ENCODE measurements at places on chromosomes 1 and 21.

DNA sequence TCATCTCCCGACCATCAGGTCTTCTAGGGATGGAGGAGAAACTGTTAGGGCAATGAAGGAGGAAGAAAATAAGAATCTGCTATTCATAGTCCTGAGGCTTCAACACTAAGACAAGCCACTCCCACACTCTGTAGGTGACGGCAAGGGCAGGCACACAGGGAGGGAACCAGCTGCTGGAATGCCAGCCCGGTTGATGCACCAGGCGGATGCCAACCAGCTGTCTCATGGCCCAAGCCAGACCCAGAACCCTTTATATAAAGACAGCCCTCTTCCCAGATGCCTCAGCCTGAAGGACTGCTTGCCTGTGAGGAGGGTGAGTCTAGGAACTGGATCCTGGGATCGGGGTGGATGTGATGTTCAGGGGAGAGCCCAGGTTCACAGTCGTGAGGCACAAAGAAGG lies at the start of gene KPRP:
Gene KPRP, plus strand, starts transcription at position 279 of the 400 bp plus-strand sequence. CDS start 1,564 bp downstream, outside the sequence.
- no peak for DNase-seq

GRCh38 chr21:45995686-45996179 lies 14.2 kb downstream of the COL6A1 start:
- DNase-seq, result peak; percentile 37

DNA sequence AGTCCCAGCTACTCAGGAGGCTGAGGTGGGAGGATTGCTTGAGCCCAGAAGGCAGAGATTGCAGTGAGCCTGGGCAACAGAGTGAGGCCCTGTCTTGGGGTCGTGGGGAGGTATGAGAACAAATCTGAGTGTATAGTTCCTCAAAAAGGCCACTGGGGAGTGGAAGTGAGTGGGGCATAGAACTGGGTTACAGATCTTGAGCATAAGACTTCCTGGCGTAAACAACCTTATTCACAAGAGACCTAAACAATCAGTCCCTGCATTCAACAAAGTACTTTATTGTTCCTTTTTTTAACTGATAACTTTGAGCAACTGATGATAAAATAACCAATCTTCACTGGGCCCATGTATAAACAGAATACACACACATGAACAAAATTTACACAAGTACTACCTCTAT lies 72.7 kb upstream of the MUTYH start:
- DNase-seq, result no peak

- DNase-seq, result peak; percentile 52
Observed at GRCh38 chr1:20787840-20788795, 1.0 kb upstream of the HP1BP3 start.

GRCh38 chr1:51175278-51175677 lies 60.8 kb upstream of the RNF11 start:
- no peak for DNase-seq

DNA sequence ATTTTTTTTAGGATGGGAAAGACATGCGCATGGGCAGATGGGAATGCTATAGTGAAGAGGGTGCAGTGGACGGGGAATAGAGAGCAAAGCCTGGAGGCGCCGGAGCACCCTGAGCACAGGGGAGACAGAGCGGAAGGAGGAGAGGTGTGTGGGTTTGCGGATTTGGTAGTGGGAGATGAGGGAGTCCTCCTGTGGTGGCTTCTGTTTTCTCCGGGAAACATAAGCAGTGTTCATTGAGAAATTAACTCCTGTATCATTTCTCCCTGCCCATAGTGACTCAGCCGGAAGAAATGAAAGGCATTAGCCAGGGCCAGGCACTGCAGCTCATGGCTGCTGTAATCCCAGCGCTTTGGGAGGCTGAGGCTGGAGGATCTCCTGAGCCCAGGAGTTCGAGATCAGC lies 4.7 kb upstream of the PTPRF start:
- DNase-seq, result no peak

DNA sequence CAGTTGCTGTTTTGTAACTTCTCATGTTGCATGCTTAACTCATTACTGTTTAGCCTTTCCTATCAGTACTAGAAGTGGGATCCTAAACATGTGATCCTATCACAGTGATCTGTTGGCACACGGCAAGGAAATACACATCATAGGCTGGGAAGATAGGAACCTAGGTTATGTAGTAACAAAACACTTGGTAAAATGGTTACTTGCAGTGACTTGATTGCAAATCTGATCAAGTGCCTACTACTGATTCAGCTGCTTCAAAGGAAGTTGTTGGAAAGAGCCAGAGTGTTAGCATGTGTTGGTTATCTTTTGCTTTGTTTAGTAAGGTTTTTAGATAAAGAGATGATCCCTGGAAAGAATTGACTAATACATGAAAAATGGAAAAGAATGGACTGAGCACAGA lies 8.9 kb upstream of the VASH2 start:
- DNase-seq, result no peak

GRCh38 chr1:232728507-232729263 lies 76.5 kb upstream of the MAP10 start:
- no peak for DNase-seq

GRCh38 chr1:24336075-24336474 lies 16.9 kb downstream of the GRHL3 start:
- no peak for DNase-seq

DNA sequence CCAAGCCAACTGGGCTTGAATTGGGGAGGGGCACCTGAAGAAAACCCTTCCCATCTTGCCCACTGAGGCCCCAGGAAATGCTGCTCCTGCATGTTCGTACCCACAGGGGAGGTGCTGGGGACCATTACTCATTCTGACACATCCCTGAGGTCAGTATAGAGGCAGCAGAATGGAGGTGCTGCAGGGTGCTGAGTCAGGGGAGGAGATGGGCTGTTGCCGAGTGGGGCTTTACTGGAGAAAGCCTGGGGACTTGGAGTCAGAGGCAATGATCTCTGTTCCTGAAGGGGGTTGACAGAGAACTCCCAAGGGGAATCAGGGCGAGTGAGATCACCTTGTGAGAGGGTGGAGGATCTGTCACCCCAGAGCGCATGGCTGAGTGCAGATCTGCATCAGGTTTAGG lies 40.2 kb upstream of the KCNA10 start:
- DNase-seq, result no peak

- peak; percentile 74 for DNase-seq
Observed at GRCh38 chr1:88774151-88774556, 90.1 kb downstream of the PKN2 start.

DNA sequence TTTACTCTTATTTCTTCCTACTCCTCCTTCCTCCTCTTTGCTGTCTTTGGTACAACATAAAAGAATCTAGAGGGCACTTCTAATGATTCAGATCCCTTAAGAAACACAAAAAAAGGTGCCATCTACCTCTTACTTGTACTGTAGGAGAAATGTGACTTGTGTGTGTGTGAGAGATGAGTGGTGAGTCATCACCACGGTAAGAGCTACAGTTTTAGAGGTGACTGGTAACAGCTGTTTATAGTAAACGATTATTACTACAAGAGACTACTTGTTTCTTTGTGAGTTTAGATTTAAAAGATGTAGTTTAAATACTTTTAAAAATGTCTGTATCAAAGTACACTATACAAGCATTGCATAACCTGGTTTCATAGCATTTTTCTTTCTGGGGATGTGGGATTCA lies 40.4 kb downstream of the SLC35D1 start:
- no peak for DNase-seq

DNA sequence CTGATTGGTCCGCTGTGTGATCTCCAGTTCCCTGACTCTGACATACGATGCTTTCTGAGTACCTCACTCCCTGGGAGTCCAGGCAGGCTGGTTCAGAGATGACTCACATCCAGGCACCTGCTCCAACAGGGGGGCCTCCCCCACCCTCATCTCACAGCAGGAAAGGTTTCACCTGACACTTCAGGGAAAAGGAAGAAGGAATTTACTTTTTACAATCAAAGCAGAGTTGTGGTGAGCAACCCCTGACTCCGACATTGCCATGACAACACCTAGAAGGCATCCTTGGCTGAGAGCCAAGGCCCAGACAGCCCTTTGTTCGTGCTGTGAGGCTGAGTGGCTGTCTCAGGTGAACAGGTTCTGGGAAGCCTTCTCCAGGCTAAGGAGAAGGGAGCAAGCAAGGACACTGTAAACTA lies 164.6 kb upstream of the GJB5 start:
- DNase-seq, result peak; percentile 91

DNA sequence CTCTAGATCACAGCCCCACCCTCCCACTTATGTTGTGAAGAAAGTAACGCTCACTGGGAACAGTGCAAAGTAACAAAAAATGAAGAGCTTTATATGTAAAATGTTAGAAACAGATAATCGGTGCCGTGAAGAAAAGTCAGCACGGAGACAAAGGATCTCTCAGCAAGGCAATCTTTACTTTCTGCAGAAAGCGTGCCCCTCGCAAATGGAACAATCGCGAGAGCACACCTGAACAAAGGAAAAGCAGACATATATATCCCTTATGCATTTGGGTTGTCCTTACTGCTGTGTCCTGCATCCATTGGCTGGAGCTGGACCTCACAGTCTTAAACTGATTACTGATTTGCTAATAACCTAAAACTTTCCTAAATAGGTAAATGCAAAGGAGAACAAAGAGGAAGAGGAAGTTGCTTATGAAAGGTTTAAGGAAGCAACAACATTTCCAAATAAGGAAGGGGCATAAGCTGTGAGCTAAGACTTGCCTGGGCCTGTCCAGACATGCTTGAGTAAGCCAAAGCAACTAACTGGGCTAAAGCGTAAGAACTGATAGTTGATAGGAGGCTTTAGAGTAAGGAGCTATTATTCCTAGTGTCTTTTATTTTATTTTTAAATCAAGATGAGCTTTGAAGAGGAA lies 89.7 kb downstream of the GTF2B start:
- no peak for DNase-seq

GRCh38 chr1:230940848-230941247 lies 37.8 kb downstream of the TTC13 start:
- no peak for DNase-seq

- DNase-seq, result no peak
Observed at GRCh38 chr1:67977756-67978155, 72.7 kb downstream of the DIRAS3 start.

GRCh38 chr1:116605315-116605714 lies 34.5 kb upstream of the CD58 start:
- DNase-seq, result no peak

DNA sequence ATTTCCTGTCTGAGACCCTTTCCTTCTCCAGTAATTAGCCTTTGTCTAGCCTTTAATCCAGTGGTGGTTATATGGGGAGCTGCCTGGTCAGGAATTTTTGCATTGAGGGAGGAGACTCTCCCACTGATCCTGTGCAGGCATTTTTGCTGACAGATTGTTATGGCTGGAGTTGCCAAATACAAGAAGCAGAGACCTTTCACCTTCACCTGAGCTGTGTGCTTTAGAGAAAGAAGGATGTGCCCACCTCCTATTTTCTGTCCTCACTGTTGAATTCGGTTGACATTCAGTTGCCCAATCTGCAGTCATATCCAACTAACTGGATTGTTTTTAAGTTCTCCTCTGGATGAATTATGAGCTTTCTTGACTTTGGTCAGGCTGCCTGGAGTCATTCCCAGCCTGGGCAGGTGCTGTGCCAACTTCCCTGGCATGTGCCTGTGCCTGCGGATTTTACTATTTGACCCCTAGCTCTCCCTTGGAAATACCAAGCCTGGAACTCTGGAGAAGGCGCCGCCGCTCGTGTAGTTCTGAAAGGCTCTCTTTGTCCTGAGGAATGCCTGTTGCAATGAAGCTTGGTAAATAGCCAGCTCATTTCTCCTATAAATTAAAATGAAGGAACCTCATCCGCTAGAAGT lies 143.9 kb downstream of the NOS1AP start:
- no peak for DNase-seq

DNA sequence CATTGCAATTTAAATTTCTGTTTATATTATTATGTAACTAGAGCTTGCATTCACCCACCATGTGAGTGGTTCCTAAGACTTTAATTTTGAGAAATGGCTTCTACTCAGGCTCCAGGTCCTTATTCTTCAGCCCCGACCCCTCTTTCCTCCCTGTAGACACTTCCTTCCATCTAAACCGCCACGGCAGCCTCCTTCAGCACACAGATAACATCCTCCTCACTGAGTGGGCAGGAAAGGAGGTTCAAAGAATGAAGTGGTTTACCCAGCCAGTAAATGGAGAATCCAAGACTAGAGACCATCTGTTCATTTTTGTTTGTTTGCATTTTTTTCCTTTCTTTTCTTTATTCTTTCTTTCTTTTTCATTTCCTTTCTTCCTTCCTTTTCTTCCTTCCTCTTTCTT lies 37.1 kb upstream of the SOD1 start:
- DNase-seq, result no peak

GRCh38 chr1:90402893-90403849 lies 313.9 kb downstream of the BARHL2 start:
- DNase-seq, result peak; percentile 63

DNA sequence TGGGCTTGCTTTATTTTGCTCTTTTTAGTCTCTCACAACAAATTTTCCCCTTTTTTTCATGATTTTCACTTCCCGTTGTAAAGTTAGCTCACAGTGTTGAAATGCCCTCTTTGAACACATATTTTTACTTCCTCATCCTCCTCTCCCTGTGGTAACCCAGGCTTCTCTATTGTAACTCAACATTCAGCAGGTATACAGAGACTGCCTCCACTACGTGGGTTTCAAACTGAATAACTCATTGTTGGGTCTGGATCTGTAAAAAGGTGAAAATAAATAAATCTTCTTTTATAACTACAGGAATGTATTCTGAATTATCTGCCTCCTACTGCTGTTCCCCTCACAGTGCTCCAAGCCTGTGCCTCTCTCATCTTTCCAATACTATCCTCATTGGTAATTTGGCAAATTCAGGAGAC lies 166.4 kb downstream of the RUNX1 start:
- no peak for DNase-seq

- DNase-seq, result no peak
Observed at GRCh38 chr1:44401256-44402228, 3.5 kb upstream of the RNF220 start.

- peak; percentile 54 for DNase-seq
Observed at GRCh38 chr1:25573591-25573930, 30.2 kb downstream of the LDLRAP1 start.

GRCh38 chr1:11337580-11338073 lies 64.6 kb downstream of the UBIAD1 start:
- DNase-seq, result peak; percentile 92

- DNase-seq, result peak; percentile 96
Observed at GRCh38 chr1:53196485-53197290, at the start of gene CPT2. Gene CPT2, plus strand, starts transcription at chr1:53196824. Its CDS starts 120 bp downstream, at chr1:53196944.

DNA sequence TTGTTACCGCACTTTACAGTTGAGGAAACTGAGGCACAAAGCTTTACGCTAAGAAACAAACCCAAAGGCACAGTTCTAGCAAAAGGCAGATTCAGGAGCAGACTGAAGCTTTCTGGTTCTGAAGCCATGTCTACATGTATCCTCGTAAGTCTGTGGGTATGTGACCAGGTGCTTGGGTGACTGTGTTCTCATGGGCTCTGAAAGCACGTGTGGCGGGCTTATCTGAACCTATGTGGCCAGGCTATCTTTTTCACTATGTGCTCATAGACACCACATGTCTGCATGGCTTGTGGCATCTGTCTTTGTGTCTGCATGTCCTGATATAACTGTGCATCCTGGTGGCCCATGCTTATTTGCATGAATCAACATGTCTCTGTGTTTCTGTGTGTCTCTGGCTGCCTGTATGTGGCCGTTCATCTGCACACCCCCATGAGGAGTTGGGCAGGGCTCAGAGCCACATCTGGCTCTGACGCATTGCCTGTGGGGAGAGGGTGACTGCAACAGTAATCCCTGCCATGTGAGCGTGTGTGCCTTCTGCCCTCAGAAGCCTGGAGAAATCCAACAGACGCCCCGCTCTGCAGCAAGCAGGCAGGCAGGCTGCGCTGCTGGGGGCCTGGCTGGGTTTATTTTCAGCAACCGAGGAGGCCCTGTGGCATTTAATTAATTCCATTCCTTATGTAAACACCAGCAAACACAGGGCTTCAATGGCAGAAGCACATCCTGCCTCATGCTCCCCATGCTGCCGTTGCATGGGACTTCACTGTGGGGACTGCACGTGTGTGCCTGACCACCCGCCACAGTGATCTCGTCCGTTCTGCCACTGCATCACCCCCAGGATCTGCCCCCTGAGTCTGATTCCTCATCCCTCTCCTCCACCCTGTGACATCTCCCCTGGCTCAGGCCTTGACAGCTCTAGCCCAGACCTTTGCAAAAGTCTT lies 115.4 kb downstream of the TRABD2B start:
- no peak for DNase-seq
